HFFc6 (cell line): ENCODE measurements at places on chromosomes 5 and 9. TPM values are rescaled to one million over a fixed set of nuclear protein-coding genes. Genes with fewer than 3 reads are reported as not detected.

Gene FAM120A
- total RNA-seq = 139 and 144 TPM in 2 replicates

DNA sequence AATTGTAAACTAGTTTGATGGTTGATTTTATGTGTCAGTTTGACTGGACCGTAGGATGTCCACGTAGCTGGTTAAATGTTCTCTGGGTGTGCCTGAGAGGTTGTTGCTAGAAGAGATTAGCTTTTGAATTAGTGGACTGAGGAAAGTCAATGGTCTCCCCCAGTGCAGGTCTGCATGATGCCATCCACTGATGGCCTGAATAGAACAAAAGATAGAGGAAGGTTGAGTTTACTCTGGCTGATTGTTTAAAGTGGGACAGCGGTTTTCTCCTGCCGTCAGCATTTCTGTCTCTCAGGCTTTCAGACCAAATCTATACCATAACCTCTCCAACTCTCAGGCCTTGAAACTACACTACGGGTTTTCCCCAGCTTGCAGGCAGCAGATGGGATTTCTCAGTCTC is 899.2 kb upstream of the WWC1 start:
- DNase-seq = no peak

DNA sequence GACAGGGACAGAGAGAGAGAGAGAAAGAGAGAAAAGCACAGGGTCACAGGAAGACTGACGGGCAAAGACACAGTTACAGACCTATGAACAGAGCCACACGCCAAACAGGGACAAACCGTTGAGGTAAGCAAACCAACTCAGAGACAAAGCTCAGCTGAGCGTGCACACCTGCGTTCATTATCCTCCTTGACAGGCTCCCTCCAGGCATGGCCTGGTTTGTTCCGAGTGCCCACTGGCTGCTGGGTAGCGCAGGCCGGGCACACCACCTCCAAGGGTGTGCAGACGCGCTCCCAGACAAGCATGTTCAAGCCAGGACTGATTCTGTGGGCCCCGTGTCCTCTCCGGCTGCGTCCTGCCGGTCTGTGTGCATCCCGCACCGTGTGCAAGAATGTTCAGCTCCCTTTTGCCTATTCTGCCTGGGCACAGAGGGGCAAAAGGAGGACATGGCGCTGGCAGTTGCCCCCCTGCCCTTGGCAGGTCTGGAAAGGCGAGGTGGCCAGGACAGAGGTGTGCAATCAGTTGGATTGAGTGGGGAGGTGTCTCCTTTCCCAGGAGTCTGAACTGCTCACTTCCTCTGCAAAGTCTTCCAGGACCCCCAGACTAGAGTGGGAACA is 467 bp upstream of the SMIM32 start:
- no peak for DNase-seq

Gene SV2C
- not detected in 3 replicates for total RNA-seq

DNA sequence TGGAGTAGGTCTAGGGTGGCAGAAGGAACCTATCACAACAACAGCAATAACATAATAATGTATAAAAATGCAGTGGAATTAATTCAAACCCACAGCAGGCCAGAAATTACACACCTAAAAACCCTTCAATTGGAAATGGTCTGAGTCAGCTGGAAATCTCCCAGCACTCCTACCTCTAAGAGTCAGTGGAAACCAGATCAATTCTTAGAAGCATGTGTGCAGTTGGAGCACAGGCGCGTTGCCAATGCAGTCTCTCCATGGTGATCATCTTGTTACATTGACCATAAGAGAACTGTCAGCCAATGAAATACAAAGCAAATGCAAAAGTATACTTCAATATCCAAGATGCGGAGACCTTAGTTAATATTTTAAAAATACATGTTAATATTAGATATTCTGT is 15.1 kb upstream of the CSNK1G3 start:
- DNase-seq = no peak

Gene TAF1L
- not detected in 2 replicates for total RNA-seq

- no peak for DNase-seq
Observed at GRCh38 chr9:129009584-129010141, 18.5 kb downstream of the SH3GLB2 start.

DNA sequence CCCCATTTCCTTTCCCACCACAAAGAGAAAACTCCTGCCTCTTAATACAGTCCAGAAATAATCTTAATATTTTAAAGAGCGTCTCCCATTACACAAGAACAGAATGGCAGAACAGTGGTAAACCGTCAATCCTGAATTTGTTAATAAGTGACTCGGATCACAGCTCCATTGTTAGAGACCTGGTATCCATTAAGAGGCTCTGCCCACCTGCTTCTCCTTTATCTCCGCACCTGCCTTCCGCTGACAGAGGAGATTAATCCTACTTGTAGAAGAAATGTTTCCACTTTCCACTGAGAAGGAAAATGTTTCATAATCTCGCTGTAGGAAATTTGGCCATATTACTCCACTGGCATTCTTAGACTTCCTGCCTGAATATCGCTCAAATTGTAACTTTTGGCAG is 1493.2 kb downstream of the MAT2B start:
- no peak for DNase-seq

- DNase-seq = no peak
Observed at GRCh38 chr9:112175796-112176315, 759 bp upstream of the SUSD1 start.

Gene RORB
- total RNA-seq = not detected in 3 replicates

Gene PCDHB8
- total RNA-seq = 0.68 to 2.5 TPM (median 0.74 TPM) in 3 replicates

- DNase-seq = no peak
Observed at GRCh38 chr9:35563791-35564197, 41.3 kb upstream of the TESK1 start.

GRCh38 chr9:136629879-136630661 is 32.6 kb upstream of the EGFL7 start:
- no peak for DNase-seq

Gene PTGR1
- total RNA-seq = 52.6 to 82.9 TPM (median 55.6 TPM) in 3 replicates

DNA sequence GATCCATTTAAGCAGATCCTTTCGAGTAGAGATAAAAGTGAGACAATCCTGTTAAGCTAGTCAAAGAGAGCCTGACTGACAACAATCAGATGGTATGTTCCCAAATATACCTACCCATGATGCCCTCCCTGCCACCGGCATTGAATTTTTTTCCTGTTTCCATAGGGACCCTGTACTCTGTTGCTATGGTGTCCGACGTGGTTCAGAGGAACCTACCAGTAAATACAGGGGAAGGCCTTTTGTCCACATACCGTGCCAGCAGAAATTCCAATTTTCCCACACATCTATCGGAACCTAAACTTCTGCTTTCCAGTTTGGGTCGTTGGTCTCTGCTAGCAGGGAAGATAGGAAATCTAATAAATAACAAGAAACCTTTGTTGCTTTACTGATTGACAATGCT is 64.7 kb downstream of the MEGF10 start:
- no peak for DNase-seq

Gene RMI1
- 8.0 to 13.4 TPM (median 11.9 TPM) in 3 replicates for total RNA-seq

DNA sequence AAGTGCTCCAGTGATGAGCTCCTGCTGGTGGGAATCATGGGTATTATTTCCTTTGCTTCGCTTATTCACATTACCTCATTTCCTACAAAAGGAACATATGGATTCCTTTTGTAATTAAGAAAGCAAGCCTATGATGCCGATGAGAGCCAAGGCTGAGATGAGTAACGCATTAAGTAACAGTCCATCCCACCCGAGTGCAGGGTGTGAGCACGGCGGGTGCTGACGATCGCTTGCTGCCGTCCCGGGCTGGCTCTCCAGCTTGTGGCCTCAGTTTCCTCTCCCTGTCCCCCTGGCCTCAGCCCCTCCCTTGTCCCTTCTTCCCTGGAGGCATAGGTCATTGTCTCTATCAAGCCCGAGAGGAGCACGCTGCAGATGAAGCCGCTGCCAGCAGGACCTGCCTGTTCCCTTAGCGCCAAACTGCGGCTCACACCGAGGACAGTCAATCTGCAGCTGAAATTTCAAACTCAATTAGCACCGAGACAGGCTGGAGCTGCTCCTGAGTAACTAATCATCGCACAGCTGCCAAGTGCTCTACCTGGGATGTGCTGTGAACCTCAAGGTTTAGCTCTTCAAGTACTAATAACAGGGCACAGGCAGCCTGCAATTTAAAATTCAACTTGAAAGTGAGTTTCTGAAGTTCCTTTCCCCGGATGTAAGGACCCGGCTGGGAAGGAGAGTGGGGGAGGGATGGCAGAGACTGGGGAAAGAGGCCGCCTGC is 115.2 kb upstream of the RAPGEF1 start:
- DNase-seq = no peak

DNA sequence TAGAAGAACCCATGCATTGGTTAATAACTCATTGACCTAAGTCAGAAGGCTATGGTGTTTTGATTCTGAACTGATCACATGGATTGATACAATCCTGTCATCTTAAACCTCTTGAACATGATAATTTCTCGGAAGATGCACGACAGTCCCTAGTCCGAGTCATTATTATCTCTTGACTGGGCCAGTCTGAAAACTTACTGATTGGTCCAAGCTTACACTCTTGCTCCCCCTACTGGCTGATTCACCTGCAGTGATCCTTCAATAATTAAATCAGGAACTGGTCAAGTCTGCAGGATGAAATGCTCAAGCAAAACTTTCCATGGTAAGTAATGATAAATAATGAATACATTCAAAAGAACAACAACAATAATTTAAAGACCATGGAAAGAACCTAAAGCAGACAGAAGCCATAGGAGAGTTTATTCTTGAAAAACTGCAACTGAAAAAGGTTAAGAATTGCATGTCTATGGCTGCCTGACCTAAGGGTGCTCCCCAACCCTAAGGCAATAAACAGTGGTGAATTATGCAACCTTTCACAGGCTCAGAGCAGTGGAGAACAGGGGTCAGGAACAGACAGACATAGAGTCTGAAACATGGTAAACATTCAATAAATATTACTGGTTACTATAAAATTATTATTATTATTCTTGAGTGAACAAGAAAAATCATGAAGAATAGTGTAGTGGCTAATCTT is 79.3 kb downstream of the BRINP1 start:
- peak; percentile 10 for DNase-seq

GRCh38 chr5:72812488-72812887 is 4.0 kb upstream of the TNPO1 start:
- DNase-seq = no peak

DNA sequence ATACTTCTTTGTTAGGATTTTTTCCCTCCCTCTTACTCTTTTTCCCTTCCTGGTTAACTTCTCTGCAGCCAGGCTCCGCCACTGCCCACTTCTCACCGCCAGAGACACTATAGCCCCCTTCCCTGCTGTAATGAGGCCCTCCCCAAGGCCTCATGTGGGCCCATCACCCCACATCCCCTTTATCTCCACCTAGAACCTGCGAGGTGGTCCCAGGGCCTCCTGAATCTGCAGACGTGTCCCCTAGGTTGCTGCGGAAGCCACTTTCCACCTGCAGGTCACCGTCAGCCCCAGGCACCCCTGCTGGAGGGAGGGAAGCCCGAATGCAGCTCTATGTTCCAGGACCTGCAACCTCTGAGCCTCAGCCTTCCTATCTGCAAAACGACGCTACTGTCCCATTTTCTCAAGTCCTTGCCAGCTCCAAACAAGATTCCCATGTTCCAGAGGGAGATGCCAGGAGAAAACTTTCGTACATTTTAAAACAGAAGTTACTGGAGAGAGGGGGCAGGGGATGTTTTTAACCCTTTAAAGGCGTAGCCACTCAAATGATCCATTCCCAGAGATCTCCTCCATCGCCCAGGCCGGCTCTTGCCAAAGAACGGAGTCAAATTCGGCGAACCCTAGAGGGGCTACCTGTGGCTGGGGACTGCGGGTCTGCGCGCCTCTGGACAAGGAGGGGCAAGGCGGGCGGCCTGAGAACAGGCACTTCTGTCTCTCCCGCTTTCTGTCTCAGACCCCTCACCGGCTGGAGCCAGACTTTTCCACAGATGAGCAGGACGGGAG is 929 bp downstream of the SH3PXD2B start:
- DNase-seq = peak; percentile 43

GRCh38 chr9:120324996-120325642 is 254.8 kb downstream of the CDK5RAP2 start:
- DNase-seq = no peak

- peak; percentile 72 for DNase-seq
Observed at GRCh38 chr5:169801324-169801777, 164.3 kb downstream of the DOCK2 start.

- no peak for DNase-seq
Observed at GRCh38 chr5:32833663-32834062, 122.5 kb downstream of the NPR3 start.

- DNase-seq = no peak
Observed at GRCh38 chr9:89518466-89519365, 20.8 kb upstream of the SEMA4D start.

- DNase-seq = no peak
Observed at GRCh38 chr5:150651382-150651781, 9.7 kb upstream of the MYOZ3 start.

GRCh38 chr5:134020188-134020587 is 15.4 kb upstream of the VDAC1 start:
- DNase-seq = no peak

- DNase-seq = no peak
Observed at GRCh38 chr5:1460054-1460682, 14.9 kb upstream of the SLC6A3 start.

Gene HRH2
- total RNA-seq = not detected in 3 replicates

GRCh38 chr9:124110307-124110915 is 98.8 kb downstream of the LHX2 start:
- DNase-seq = peak; percentile 37

Gene DNAH5
- 1.2 to 1.4 TPM (median 1.3 TPM) in 3 replicates for total RNA-seq

GRCh38 chr9:88339317-88339716 is 48.9 kb upstream of the SPIN1 start:
- DNase-seq = no peak

Gene PCAT7
- total RNA-seq = not detected in 3 replicates

Gene SLCO6A1
- total RNA-seq = not detected in 3 replicates

Gene SLC2A8
- total RNA-seq = 12.7 to 14.3 TPM (median 14.3 TPM) in 3 replicates

GRCh38 chr9:133470988-133471387 is 7.9 kb downstream of the SLC2A6 start:
- no peak for DNase-seq

Gene NUTM2F
- not detected in 3 replicates for total RNA-seq

- DNase-seq = no peak
Observed at GRCh38 chr5:115992848-115993350, 30.6 kb downstream of the LVRN start.

GRCh38 chr9:87740209-87740608 is 14.3 kb downstream of the CTSL start:
- DNase-seq = no peak

Gene GNA14
- total RNA-seq = not detected in 3 replicates

Gene MAPKAP1
- 115 and 117 TPM in 2 replicates for total RNA-seq

DNA sequence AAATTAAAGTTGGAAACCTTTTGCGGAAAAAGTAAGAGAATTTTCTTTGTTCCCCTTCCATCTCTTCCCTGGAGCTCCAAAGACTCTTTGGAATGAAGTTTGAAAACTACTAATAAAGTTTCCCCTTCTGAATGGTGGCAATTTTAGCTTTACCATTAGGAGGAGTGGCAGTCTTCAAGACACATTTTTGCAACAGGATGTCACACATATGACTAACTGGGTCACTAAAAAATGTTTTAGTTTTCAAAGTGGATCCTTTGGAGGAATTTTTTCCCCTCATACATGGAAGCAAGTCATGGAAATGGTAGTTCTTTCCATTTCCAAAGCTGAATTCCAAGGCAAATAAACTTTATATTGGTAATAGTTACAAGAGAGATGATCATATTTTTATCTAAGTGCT is 15.6 kb downstream of the FBXO4 start:
- DNase-seq = peak; percentile 15
